Activated naive CD8-positive, alpha-beta T cell treated with anti-CD3 and anti-CD28 coated beads for 36 hours (primary cell): ENCODE measurements at places on chromosomes 11 and 22. TPM values are rescaled to one million over a fixed set of nuclear protein-coding genes. Genes with fewer than 3 reads are reported as not detected.

LIPT2 gene
- 4.2 TPM for total RNA-seq

RBMXL2 gene
- total RNA-seq, result not detected

GRCh38 chr22:24935771-24936483, 10.6 kb downstream of the LHFPL7 start:
- H3K4me3 ChIP-seq, result no peak overlapping the region
- H3K36me3 ChIP-seq, result no peaks in the 10 kb centered on the region
- no peak overlapping the region for H3K27ac ChIP-seq
- H3K27me3 ChIP-seq, result peaks cover 7% of the 10 kb centered on the region

DNA sequence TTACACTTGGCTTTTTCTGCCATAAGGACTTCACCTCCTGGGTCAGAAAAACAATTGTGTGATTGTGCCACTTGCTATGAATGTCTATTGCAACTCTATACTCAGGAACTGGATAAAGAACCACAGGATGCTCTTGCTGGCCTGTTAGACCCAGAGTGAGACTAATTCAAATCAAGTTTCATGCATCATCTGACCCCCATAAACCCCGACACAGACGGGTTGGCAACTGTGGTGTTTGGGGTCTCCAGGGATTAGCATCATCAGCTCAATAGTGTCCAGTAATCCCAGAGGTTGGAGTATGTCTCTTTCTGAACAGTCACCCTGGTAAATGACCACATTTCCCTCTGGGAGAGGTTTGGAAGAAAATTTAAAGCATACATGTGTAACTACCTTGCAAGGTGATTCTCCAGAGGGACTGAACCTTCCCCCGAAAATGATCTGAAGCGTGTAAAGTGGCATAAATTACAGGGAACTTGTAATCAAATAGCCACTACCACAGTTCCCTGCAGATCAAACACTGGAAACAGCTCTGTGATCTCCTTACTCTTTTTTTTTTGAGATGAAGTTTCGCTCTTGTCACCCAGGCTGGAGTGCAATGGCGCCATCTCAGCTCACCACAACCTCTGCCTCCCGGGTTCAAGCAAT, 1097.6 kb downstream of the TBC1D22A start:
- H3K4me3 ChIP-seq, result no peak overlapping the region
- no peaks in the 10 kb centered on the region for H3K4me1 ChIP-seq
- no peak for DNase-seq
- no peak overlapping the region for H3K27ac ChIP-seq

DNA sequence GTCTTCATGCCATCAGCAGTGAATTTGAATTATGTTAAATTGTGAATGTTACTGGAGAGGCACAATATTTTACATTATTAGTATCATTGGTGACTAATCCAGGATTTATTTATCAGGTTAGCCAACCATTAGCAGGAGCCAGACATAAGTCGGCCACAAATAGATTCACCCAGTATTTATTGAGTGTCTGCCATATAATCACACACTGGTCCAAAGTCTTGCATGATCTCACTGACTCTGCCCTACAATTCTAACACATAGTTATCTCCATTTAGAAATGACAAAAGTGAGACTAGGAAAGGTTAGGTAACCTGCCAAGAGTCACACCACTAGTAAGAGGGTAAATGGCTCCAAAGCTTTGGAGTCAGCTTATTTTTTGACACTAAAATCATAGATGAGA, 179.6 kb downstream of the BLID start:
- DNase-seq, result no peak
- no peak overlapping the region for H3K27ac ChIP-seq
- H3K27me3 ChIP-seq, result peaks cover 14% of the 10 kb centered on the region
- no peaks in the 10 kb centered on the region for H3K4me1 ChIP-seq
- H3K4me3 ChIP-seq, result no peak overlapping the region

- DNase-seq, result no peak
- no peaks in the 10 kb centered on the region for H3K27me3 ChIP-seq
- no peak overlapping the region for H3K27ac ChIP-seq
Measured at GRCh38 chr11:133385781-133386180, 146.5 kb downstream of the OPCML start.
